ENCODE measurements at places on chromosomes 1 and 21.
A peak's percentile ranks its signal among the peaks of the same experiment; 100 is the strongest.

GRCh38 chr1:24142546-24143534, at the start of gene IL22RA1:
Gene IL22RA1, minus strand, starts transcription at chr1:24143140. Its CDS starts 58 bp downstream, at chr1:24143082.
- DNase-seq, result no peak

GRCh38 chr1:119712342-119713038, 756 bp downstream of the PHGDH start:
- peak; percentile 33 for DNase-seq

DNA sequence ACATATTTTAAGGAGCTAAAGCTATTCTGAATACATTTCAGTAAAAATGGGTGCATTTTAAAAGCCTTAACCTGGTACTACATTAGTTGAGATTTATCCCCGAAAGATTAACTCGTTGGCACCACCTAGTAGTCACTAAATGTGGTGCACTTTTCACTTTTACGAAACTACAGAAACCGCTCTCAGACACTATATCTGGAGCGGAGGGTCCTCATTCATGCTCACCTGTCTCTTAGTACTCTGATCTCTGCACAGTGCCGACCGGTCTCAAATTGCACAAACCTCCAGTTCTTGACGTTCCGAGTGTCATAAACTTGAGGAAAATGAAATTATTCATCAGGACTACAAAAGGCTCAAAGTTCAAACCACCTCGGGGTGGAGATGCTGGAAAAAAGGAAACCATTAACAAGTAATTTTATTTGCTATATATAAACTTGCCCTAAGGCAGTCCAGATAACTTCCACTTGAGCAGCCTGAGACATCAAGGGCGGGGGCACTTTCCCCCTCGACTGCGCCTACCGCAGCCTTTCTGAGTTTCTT, 722 bp downstream of the LZIC start:
- no peak for DNase-seq

DNA sequence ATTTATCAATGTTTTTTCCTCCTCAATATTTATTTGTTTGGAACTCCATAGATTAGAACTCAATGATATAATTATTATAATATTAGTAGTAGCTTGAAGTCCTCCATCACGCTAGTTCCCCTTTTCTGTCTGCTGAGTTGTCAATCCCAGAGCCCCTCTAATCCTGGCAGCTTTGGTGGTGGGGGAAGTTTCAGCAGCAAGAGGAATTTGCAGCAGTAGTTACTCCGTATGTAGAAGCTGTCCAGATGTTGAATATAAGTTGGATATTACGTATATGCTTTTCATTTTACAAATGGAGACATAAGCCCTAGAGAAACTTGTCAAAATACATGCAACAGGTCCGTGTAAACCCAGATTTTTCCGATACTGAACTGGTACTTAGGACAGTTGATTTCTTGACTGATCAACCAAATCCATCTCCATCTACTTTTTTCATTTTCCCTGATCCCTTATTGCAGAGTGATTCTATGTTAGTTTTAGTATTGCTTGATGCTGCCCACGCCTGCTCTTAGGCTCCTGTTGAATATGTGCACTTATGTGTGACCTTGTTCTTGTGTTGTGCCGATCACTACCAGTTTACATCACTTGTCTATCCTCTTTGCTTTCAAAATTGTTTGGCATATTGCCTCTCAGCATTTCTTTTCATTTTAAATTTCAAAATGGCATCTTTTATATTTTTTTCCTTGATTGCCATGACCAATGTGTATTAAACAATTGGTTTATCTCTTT, 28.1 kb downstream of the SMAP2 start:
- no peak for DNase-seq

DNA sequence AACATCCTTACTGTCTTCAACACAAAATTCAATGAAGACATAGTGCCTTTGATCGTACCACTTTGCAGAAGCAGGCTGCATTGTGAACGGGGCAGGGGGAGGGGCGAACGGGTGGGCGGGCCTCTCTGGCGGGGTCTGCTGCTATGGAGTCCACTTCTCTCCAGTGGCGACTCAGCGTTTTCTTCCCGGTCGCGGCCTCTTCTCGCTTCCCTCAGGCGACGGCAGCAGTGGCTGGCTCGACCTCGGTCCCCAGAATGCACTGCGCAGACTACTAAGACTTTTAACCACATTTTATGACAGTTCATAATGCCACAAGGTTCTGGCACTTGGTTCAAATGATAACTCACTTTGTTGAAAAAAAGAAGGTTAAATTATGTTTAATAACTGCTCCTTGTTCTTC, 21.2 kb downstream of the GBP2 start:
- DNase-seq, result peak; percentile 12
